Body of pancreas (tissue), 4 donors: ENCODE measurements at places on chromosomes 1 and 21.

DNA sequence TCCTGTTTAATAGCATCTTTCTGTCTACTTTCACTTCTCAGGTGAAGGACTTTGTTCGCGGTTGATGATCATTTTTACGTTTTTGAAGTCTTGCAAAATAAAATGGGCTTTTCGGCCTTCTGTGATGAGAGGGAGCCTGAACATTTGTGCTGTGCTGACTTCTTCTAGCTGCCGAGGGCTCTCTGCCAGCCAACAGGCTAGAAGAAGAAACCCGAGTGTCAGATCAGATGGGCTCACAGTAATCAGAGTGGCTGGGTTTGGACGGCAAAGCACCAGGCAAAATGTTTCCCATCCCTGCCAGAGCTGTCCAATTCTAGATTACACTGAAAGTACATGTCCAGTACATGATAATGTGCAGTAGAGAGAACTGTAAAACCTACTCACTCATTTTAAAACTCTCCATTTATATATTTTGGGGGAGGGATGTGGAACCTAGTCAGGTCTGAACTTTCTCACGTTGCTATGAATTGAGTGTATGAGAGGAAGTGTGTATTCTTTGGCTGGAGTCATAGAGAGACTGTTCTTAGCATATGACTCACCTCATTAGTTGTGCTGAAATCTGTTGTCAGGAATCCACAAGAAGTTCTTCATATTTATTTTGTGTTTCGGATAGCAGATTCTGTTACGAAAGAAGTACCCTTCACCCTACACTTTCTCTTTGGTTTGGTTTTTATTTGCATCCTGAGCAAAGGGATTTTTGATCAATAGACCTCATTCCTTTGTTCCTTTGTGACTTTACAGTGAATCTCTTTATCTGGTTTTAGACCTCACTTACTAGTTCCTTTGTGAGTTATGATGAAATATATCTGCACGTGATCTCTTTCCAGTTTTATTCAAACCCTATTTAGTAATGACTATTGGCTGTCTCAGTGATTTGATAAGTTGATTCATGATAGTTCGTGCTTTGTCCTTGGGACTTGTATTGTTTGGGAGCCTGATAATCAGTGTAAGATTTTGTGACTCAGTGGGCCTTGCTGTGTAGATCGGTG, 4.8 kb downstream of the ATP1A1 start:
- DNase-seq: peak; percentile 41

DNA sequence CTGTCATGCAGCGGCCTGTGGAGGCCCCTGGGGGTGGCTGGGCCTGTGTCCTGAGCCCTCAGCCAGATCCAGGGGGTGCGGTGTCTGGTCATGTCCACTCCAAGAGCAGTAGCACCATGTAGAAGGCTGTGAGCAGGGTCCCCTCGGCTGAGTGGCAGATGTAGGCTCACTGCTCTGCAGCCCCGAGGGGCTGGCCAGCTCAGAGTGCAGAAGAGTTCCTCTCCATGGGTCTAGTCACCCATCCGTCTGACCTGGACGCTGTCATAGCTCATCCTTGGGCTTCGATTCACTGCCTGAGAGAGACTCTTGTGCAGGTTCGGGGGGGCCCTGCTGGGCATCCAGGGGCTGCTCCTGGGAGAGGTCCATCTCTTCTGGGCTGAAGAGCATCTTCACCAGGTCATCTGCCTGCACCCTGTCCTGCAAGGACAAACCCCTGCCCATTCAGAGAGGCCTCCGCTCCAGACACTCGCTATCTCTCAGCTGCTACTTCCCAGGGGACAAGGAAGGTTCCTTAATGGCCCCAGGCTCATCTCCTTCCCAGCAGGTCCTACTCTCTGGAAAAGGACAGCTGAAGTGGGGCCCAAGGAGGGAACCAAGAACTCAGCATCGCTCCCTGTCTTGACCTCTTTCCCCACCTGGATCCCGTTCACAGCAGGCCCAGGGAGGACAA, 6.5 kb upstream of the CLDN19 start:
- DNase-seq: no peak

GRCh38 chr1:23980728-23981070, 572 bp upstream of the SRSF10 start:
- peak; percentile 13 for DNase-seq

DNA sequence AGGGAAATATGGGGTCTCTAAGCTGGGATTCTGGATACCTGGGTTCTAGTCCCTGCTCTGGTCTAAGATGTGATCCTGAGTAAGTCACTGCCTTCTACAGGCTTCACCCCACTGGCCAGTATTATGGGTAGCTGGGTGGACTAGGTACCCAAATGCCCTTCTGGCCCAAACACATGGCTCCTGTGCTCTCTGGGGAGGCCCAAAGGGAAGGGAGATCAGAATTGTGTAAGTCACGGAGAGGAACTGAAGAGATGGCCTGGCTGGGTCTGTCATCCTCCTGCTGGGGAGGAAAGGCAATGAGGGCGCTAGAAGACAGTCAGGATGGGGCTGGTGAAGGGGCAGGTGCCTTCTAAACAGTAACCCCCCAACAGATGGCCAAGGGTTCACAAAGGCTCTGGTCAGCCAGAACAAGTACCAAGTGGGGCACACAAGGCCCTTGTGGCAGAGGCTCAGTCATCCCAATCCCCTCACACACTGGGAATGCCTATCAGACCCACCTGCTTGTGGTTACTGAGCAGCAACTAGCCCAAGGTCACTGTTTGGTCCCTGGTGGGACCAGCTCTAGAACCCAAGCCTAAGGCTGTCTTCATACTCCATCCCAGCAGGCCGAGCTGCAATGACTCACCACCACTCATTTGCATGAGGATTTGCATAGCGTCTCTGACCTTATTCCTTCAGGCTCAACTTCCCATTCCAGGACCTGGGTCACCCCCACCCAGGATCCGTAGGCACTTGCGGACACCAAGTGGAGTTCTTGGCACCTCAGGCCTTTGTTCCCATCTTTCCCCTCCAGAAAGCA, 9.2 kb downstream of the MEF2D start:
- no peak for DNase-seq

GRCh38 chr1:244173240-244173639, 122.2 kb downstream of the ZBTB18 start:
- DNase-seq: no peak

DNA sequence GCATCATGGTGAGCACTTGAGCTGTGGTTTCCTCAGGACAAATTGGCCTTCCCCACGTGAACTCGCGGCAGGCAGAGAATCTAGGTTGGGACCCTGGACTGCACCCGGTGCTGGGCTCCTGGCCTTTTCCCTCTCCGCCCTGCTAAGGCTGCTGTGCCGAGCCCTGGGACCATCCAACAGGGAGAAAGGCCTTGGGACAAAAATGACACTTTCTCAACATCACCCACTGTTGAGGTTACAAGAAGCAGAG, 9.2 kb upstream of the UMODL1 start:
- DNase-seq: no peak

- no peak for DNase-seq
Observed at GRCh38 chr21:41478319-41479177, 29.4 kb downstream of the TMPRSS2 start.

GRCh38 chr1:167118188-167118587, 24.3 kb downstream of the STYXL2 start:
- DNase-seq: no peak

- DNase-seq: no peak
Observed at GRCh38 chr1:94544706-94545490, 3.3 kb upstream of the F3 start.

- DNase-seq: no peak
Observed at GRCh38 chr1:66464802-66465201, 69.2 kb upstream of the SGIP1 start.

- no peak for DNase-seq
Observed at GRCh38 chr1:94660994-94661393, 119.4 kb upstream of the F3 start.

DNA sequence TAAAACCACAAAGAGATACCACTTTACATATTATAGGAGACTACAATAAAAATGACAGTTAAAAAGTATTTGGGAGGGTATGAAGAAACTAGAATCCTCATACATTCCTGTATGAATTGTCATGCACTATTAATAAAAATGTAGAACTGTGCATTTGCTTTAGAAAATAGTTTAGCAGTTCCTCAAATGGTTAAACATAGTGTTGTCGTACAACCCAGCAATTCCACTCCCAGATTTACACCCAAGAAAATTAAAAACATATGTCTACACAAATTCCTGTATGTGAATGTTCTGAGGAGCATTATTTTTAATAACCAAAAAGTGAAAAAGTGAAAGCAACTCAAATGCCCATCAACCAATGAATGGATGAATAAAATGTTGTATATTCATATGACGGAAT, 23.1 kb upstream of the PDE4B start:
- no peak for DNase-seq

GRCh38 chr1:209063767-209064659, 519.5 kb upstream of the CAMK1G start:
- DNase-seq: no peak

DNA sequence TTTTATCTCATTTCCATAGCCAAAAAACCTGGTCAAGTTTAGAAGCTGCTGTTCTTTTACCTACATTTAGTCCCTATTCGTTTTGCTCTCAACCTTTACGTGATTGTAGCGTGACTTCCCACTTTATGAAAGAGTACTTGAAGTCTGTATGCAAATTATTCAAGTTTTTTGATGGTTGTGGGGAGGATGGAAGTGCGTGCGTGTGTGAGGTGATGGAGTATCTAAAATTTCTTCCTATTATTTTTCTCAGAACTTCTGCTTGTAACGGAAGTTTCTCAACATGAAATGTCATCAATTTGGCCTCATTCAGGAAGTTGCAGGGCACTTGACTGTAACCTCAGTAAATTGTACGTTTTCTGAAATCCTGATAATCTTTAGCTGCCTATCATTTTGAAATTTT, 64.0 kb downstream of the SAMSN1 start:
- no peak for DNase-seq

DNA sequence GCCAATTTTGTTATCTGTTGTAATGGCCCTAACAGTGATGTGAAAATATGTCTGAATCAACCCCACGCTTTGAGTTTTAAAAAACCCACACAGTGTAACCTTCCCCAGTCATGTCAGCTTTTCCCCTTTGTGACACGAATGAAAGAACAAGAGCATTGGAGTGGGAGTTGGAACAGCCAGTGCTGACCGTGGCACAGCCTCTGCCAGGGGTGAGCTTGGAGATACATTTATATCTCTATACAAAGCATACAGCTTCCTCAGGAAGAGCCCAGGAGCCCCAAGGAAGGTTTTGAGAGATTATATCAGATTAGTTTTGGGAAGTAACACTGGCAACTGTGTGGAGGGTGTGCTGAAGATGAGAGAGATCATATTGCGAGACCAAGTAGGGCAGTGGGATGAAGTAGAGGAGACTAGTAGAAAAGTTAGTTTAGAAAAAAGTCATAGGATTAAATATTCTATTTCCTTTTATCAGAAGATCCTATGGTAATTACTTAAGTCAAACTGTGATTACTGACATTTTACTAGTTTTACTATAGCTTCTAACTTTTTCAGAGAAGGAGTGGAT, 15.9 kb downstream of the LRRC8B start:
- DNase-seq: no peak

DNA sequence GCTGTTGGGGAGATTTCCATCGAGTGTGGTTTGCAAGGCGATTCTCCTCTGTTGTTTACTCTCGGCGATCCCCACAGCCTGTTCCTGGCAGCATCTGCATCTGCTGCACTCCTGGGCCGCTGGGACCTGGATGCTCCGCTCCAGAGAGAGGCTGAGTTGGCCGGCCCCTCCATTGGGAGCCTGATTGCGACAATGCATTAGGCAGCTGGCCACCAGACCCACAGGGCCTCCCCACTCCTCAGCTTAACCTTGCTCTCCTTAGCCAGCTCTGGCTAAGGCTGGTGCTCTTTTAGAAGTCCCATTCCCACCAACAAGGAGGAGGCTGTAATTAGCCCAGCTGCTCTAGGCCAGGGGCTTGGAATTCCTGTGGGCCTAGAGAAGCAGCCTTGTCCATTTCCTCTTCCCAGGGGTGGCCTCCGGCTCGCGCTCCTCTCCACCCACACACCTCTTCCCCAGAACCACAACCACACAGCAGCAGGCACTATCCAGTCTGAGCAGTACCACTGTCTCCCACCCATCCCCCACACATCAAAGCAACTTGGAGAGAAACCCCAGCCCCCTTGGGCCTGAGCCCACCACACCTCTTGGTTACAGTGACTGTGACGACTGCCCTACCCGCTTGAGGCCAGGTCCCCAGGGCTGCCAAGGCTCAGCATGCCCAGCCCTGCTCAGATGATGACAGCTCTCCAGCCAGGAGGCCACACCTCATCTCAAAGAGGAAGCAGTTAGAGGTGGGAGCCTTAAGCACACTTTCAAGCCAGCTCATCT, 193.8 kb upstream of the EDN2 start:
- no peak for DNase-seq

- no peak for DNase-seq
Observed at GRCh38 chr1:51907079-51907702, 28.7 kb upstream of the NRDC start.

DNA sequence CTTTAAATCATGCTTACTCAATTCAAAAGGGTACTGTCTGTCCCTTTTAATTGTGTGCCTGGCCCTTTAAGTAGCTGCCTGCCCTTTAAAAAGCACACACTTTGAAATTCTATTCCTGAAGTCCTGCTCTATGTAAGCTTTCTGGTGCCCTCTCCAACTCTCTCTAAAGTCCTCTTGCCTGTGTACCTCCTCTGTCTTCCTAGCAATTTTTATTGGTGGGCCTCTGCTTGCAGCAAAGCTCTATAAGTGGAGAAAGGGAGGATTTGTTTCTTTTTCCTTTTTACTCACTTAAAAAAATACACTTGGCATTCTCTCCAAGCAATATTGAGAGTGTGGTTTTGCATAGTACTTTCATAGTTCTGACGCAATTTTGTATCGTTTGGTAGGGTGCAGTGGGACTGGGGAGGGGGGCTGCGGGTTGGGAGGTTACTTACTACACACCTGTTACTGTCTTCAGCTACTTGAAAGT, 135.4 kb downstream of the LMO4 start:
- no peak for DNase-seq

GRCh38 chr1:55035904-55036303, 3.4 kb upstream of the PCSK9 start:
- DNase-seq: no peak

- DNase-seq: peak; percentile 46
Observed at GRCh38 chr1:229753764-229754551, 127.9 kb downstream of the URB2 start.

DNA sequence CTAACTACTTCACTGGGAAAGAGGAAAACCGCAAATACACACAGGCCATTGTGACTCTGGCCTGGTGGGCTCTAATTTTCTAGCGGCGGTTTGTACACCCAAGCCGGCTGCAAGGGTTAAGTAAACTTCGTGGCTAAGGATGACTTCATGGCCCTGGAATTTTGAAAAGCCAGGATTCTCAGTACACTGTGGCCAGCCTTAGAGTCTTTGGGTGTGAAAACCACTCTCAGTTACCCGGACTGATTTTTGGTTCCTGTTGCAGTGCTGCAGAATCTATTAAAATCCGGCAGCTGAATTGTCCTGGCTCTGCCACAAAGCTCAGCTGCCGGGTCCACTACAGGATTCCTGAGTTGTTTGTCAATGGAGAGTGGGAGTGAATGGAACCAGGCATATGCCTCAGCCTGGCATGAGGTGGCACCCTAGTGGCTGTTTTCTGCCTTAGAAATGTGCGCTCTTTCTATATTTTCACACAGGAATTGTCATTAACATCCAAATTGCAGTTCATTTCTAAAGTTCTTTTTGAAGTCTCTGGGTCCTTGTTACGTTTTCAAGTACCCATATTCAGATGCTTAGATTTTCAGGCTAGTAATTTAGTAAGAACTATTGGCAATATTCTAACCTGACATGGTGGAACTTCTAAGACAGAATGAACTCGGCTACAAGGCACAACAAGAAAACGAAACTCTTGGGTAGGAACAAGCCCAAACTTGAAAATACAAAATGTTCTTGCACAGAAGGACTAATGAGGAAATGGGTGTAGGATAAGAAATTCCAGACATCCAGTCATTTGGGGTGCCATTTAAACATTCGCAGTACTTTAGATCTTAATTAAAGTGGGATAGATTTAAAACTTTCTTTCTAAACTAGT, 255.9 kb downstream of the NFIA start:
- peak; percentile 82 for DNase-seq
